ENCODE measurements at places on chromosomes 7 and 10. TPM values are rescaled to one million over a fixed set of nuclear protein-coding genes. Genes with fewer than 3 reads are reported as not detected.

DNA sequence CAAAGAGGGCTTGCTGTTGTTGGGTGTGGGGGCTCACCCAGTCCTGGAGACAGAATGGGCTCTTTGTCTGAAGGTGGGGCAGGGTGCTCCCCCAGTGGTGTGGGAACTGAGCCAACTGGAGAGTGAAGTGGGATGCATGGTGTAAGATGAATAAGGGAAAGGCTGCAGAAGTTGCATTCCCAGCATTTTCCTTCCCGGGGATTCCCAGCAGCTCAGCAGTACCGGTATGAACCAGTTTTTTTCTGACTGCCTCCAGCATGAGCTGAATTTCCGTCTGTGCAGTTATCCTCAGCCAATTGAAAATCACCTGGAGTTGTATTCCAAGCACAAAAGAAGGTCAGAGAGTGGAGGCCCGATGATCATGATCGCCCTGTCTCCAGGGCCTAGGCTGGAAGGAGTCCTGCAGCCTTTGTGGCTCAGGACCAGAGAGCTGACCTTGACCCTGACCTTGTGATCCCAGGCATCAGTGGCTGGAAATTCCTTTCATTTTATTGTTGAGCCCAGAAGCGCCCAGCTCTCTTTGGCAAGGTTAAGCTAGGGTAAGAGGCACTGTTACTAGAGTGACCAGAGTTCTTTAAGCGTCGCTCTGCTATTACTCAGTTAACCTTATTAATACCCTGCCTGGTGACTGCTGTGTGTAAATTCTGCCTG, 33.4 kb downstream of the OGDH start:
- H3K4me1 ChIP-seq, result peaks cover 45% of the 10 kb centered on the region
- no peak overlapping the region for H3K4me3 ChIP-seq
- H3K36me3 ChIP-seq, result no peaks in the 10 kb centered on the region
- H3K27ac ChIP-seq, result peak overlapping the region; percentile 94
- DNase-seq, result peak; percentile 77

DNA sequence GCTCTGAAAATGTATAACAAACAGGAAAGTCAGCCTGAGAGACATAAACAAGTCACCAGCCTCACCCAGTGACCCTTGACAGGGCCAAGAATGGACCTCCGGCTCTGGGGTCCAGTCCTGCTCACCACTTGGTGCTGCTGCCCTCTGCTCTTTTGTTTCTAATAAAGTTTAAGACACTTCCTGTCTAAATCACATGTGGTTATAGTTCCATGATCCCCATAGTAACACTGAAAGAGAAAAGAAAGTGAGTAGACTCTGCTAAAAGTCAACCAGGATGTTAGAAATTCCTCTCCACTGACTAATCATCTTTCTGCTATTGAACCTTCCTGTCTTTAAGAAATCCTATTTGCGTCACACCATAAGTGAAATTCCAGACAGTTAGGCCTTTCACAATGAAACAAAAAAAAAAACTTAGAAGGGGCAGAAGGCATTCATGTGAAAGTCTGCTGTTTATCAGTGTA, 179.2 kb upstream of the BET1 start:
- H3K27ac ChIP-seq, result peak overlapping the region; percentile 81
- H3K4me1 ChIP-seq, result peaks cover 7% of the 10 kb centered on the region
- DNase-seq, result peak; percentile 32

DNA sequence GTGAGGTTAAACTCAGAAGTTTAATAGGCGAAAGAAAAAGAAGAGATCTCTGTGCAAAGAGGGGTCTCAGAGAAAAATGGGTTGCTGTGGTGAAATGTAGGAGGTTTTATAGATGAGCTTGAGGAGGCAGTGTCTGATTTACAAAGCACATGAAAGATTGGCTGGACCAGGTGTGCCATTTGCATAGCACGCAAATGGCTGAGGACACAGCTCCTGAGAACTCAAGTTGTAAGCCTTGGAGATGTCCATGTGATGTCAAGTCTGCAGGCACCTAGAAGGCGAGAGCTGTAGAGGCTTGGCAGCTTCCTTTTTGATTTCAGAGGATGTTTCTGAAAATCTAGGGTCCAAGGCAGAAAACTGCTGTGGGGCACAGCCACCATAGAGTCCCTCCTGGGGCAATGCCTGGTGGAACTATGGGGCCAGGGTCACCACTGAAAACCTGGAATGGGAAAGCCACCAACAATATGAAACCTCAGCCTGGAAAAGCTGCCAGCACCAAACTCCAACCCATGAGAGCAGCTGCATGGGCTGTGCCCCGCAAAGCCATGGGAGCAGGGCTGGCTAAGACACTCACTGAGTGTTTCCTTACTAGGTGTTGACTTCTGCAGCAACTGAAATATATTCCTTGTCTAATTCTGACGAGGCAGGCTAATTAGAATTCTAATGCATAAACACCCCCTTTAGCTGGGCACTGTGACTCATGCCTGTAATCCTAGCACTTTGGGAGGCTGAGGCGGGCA, 96.9 kb upstream of the TNS3 start:
- H3K4me1 ChIP-seq, result no peaks in the 10 kb centered on the region
- H3K36me3 ChIP-seq, result no peaks in the 10 kb centered on the region
- no peaks in the 10 kb centered on the region for H3K27me3 ChIP-seq
- no peak overlapping the region for H3K4me3 ChIP-seq

The C7orf33 gene
- not detected for total RNA-seq
